ENCODE measurements at places on chromosomes 1 and 21.

- no peak for DNase-seq
These were observed 49.5 kb upstream of the LRRN2 start for GRCh38 chr1:204735042-204735441.

- DNase-seq, result no peak
These were observed 1.1 kb downstream of the TSPEAR start for GRCh38 chr21:44710294-44710665.

DNA sequence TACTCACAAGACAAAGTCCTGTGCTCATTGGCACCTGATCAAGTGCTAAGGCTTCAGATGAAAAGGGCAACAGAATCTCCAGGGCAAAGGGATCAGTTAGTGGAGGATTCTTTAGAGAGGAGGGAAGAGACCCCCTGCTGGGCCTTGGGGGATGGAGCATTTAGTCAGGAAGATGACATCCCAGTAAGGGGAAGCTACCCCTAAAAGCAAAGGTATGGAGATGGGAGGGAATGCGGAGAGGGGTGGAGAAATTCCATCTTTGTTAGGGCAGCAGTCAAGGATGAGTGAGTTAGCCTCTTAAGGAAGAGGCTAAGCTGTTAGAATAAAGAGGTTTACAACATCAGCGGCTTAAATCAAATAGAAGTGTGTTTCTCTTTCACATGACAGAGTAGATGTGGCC, 67.4 kb downstream of the ST6GALNAC3 start:
- DNase-seq, result no peak

DNA sequence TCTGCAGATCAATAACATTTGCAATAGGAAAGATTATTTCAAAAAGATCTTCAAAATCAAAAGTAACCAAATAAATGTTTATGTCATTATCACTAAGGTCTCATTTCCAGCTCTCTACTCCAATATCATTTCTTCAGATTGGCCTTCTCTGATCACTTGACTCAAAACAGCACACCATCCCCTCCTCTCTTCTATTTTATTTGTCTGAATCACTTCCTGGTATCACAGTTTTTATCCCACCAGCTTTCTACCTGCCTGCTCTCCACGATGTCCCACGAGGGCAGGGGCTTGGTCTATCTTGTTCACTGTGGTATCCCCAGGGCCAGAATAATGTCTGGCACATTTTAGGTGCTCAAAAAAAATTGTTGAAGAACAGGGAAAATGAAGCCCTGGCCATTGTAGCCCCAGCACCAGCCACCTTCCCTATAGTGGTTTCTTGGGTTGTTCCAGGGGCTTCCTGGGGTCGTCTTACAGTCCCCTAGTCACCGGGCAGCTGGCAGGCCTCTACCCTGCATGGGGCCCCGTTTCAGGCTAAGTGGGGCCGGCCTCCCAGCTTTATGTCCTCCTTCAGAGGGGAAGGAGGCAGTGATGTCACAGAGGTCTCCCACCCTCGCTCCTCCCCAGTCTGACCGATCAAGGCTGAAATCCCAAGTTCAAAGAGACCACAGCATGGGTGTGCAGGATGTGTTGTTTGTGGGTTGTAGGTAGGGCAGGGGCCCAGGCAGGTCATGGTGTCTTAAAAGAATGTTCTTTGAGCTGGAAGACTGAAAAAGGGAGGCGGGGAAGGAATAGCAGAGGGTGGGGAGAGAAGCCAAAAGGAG, 3.5 kb upstream of the PADI1 start:
- DNase-seq, result peak; percentile 13

- DNase-seq, result no peak
These were observed 33.7 kb upstream of the VASH2 start for GRCh38 chr1:212916481-212917133.

DNA sequence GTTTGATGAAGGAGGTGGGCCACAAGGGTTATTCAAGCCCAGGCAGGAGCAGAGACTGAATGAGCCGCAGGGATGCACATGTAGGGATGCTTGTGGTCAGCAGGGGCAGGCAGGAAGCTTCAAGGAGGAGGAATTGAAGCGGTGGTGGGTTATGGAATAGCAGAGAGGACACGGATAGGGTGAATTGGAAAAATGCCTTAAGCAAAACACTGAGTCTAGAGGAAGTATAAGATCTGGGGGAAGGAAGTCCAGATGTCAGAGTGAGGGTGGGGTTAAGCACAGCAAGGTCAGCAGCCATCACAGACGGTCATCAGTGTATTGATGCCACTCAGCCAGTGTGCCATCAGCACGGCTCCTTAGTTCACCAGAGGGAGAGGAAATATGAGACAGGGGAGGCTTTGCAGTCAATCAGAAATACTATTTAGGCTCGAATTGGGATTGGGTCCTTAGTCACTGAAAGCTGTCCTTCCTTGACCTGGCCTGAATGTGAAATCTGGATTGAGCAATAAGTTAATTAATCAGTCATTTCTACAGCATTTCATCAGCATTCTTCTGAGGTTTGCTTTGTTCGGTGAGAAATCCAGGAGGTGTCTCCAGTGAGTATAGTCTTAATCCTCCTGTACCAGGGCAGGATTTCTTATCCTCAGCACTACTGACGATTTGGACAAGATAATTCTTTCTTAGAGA, 6.0 kb upstream of the LCE1F start:
- no peak for DNase-seq

GRCh38 chr1:225595974-225596551, 56.9 kb downstream of the ENAH start:
- DNase-seq, result no peak

DNA sequence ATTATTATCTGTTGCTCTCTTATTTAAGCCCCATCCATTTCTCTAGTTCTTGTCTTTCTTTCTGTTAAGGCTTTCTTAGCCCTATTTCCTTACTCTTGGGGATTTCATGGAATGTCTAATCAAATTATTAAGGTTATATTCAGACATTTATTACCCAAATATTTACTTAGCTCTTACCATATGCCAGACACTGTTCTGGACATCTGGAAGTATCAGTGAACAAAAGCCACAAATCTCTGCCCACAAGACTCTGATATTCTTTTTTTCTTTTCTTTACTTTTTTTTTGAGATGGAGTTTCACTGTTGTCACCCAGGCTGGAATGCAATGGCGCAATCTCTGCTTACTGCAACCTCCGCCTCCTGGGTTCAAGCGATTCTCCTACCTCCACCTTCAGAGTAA, 74.3 kb upstream of the NBL1 start:
- DNase-seq, result no peak

DNA sequence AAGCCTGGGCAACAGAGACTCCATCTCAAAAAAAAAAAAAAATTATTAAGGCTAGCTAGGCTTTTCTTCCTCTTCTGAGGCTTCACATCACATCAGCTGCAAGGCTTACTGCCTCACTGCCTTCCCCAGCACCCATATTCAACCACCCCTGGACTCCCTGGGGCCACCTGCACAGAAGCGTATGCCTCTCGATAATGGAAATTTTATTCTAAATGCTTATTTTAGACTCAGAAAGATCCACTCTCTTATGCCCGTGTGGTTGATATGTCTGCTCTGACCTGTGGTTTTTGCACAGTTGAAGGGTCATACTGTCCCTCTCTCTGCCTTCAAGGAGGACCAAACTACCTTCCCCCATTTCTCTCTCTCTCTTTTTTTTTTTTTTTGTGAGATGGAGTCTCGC, 1.5 kb upstream of the FCRLA start:
- no peak for DNase-seq

- DNase-seq, result no peak
These were observed 87.6 kb downstream of the CATSPERE start for GRCh38 chr1:244548558-244549115.

GRCh38 chr1:75423616-75424015, 187.3 kb downstream of the SLC44A5 start:
- DNase-seq, result no peak

DNA sequence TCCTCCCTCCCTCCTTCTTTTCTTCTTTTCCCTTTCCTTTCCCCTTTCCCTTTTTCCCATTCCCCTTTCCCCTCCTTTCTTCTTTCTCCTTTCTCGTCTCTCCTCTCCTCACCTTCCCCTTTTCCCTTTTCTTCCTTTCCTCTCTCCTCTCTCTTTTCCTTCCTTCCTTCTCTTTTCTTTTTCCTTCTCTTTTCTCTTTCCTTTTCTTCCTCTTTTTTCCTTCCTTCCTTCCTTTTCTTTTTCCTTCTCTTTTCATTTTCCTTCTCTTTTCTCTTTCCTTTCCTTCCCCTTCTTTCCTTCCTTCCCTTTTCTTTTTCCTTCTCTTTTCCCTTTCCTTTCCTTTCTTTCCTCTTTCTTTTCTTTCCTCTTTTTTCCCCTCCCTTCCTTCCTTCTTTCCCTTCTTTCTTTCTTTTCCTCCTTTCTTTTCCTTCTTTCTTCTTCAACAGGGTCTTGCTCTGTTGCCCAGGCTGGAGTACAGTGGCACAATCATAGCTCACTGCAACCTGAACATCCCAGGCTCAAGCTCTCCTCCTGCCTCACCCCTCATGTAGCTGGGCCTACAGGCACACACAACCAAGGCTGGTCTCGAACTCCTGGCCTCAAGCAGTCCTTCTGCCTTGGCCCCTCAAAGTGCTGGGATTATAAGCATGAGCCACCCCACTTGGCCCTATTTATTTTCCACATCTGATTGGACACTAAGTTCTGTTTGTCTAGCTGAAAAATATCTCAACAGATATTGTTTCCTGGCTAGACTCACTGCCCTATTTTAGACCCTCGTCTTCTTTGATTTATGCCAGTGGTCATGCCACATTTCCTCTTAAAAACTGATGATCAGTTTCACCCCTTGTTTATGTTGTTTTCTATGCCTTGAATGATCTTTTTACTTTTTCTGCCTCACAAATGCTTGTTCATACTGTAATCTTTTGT, 57.1 kb upstream of the MACF1 start:
- DNase-seq, result no peak

- no peak for DNase-seq
These were observed 3.4 kb downstream of the TAGLN2 start for GRCh38 chr1:159921700-159922504.

- DNase-seq, result peak; percentile 58
These were observed 217.5 kb downstream of the FAF1 start for GRCh38 chr1:50742523-50742922.

- DNase-seq, result no peak
These were observed 716 bp upstream of the HPDL start for GRCh38 chr1:45325851-45326506.

- no peak for DNase-seq
These were observed 122.4 kb downstream of the LMX1A start for GRCh38 chr1:165234149-165234548.

Measured in kidney glomerular epithelial cell (primary cell).